Heart left ventricle (tissue), 16 donors: ENCODE measurements at places on chromosomes 2 and 18. TPM values are rescaled to one million over a fixed set of nuclear protein-coding genes. Genes with fewer than 3 reads are reported as not detected.

Gene ZAP70
- total RNA-seq: not detected

Gene RNF152
- total RNA-seq: 11.7 TPM

GRCh38 chr18:47931718-47932103 is 1.3 kb upstream of the SMAD2 start:
- DNase-seq: no peak

- no peak for DNase-seq
Measured at GRCh38 chr2:30310371-30310770, 79.0 kb downstream of the LBH start.

- DNase-seq: no peak
Measured at GRCh38 chr2:117691595-117691994, 122.9 kb upstream of the DDX18 start.

- no peak for DNase-seq
Measured at GRCh38 chr2:108193251-108193650, 46.5 kb upstream of the SULT1C3 start.

DNA sequence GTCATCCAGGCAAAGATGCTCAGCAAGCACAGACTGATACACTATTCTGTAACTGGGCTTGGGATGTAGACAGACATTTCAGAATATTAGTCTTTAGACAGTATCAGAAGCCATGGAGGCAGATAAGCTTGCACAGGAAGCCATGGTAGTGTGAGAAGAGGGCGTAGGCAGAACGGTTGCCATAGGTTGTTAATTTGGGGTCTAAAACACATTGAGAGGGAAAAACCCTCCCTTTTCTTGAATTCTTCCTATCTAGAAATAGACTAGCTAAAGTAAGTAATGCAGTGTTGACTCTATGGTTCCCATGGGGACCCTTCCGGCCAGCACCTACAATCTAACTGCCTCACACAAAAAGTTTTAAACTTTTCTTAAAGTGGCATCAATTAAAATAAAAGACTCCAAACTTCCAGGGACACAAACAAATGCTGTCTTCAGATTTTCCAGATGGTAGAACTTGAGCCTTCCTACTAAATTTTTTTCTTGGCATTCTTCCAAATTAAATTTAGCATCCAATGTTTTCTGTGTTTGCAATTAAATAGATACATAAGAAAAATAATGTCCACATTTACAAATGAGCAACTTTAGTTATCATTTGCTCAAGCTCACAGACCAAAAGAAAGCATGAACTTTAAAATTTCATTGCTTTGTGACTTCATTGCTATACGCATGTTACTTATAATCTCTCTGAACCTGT is 1.9 kb downstream of the PRKRA start:
- DNase-seq: no peak

DNA sequence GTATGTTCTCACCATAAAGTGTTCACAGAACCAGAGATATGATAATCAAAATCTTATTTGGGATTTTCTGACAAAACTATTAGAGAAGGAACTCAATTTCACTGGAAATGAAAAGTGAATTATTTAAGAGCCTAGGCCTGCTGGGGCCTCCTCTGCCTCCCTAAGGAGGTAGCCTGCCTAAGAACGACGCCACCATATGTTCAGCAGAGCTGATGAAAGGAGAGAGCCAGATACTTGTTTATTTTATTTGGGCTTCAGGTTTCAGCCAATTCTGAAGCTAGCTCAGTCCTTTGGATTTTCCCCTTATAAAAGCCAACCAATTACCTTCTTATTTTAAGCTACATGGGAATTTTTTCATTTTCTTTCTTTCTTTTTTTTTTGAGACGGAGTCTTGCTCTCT is 433.1 kb upstream of the MAP2 start:
- DNase-seq: no peak
